ENCODE measurements at places on chromosomes 3 and 15.

DNA sequence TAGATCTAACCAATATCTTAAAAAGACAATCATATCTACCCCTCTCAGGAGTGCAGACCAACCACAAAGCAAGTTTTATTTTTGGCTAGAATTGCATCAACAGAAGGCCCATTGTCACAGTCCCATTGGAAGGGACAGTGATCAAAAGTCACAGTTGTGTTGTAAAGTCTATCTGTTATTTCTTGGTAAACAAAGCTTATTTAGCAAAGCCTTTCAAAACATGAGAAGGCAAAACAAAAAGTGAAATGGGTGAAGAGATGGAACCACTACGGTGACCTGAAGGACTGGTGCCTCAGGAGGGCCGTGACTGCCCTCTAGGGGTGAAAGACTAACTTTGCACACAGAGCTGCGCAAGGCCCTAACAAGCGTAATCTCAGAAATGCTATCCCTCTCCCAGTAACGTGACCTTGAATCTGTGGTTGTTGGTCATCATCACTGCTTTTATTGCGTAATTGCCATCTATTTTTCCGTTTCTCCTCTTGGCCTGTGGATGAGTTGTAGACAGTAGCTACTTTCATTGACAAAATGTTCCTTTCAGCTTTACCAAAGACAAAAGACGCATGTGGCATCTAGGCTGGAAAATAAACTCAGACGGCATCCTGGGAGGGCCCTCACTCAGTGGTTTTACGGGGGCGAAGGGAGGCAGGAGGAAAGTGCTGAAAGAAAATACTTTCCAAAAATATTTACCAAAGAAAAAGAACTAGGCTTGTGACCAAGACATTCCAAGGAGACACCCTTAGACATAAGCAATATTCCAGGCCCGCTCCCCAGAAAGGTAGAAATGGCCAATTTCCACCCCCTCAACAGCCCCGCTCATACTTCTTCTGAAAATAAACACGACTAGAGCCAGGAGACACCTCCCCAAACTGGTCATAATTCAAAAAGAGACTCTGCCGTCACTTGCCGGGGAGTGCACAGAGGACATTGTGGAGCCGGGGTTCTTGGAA is 79.4 kb downstream of the FRMD4B start:
- DNase-seq, result no peak

GRCh38 chr15:70083946-70084345 is 13.8 kb downstream of the TLE3 start:
- no peak for DNase-seq

- peak; percentile 20 for DNase-seq
Observed at GRCh38 chr3:141998669-141999290, 122.3 kb downstream of the ATP1B3 start.

GRCh38 chr15:61530769-61531168 is 301.7 kb upstream of the RORA start:
- DNase-seq, result peak; percentile 28

- peak; percentile 22 for DNase-seq
Observed at GRCh38 chr3:127652246-127652995, 20.3 kb upstream of the ABTB1 start.

- no peak for DNase-seq
Observed at GRCh38 chr3:27719314-27720003, 2.7 kb downstream of the EOMES start.

DNA sequence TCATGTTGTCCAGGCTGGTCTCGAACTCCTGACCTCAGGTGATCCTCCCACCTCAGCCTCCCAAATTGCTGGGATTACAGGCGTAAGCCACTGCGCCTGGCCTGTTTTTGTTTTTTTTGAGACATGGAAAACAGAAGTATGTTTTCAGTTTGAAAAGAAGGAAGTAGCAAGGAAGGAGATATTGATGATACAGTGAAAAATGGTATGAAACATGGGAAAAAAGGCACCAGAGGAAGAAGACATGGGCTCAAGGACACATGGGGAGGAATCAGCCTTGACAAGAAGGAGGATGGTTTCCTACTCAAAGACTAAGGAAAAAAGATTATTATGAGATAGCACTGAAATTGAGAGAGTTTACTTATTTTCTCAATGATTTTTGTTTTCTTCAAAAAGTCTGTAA is 30.7 kb downstream of the FMN1 start:
- no peak for DNase-seq

Measured in SK-N-MC (cell line).